ENCODE measurements at places on chromosomes 7 and 10.

DNA sequence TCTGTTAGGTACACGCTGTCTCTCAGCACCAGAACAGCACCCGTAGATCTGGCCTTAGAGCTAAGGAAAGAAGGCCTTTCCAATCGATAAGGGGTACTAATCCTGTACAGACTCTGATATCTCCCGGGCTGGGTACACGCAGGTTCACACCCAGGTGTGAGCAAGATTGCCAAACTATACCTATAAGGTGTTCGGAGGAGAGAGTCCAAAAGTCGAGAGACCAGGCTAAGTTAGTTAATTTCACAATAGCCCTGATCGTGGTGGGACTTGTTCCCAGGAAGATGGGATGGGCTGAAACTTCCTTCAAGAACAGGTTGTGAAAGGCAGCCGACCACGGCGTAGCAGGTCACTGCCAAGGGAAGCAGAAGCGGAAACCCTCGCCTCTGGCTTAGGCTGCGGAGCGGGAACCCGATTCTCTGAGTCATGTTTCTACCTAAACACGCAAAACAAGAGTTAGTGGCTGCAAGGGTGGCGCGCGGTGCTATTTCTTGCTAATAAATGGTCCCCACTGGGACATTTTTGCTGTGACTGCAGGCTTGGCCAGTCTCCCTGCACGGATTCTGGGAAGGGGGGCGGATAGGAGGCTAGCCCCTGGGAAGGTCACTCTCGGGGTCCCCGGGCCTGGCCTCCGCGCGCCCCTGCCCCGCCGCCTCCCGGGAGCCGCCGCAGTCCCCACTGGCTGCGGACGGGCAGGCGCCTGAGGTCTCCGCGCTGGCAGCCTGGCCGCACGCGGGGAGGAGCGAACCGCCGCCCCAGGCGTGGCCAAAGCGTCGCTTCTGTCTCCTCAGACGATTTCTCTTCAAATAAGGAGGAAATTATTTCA is 75.4 kb upstream of the PDSS1 start:
- peak; percentile 37 for DNase-seq

DNA sequence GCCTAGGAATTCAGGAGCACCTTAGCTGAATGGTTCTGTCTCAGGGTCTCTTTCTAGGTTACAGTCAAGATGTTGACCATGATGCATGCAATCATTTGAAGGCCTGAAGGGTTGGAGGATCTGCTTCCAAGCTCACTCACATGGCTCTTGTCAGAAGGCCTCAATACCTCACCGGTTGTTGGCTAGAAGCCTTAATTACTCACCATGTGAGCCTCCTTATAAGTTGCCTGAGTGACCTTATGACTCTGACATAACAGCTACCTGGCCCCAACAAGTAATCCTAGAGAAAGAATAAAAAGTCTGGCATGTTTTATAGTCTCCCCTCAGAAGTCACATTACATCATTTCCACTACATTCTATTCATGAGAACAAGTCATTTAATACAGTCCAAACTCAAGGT is 3.4 kb upstream of the C1GALT1 start:
- DNase-seq: no peak

DNA sequence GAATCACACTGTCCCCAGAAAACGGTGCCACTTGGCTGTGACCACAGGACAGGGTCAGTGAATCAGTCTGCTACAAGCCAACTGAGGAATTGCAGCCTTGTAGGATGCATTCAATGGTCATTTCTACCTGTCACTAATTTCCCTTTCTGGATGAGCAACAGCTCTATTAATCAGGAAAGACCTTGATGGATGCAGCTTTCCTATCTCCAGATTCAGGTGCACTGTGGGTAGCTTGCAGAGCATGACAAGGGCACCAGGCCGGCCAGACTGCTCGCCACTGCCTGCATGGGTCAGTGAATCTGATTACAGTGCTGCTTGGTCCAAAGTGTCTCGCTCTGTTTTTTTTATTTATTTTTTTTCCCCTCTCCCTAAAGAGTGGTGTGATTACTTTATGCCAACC is 506.8 kb upstream of the AUTS2 start:
- DNase-seq: no peak

- DNase-seq: no peak
Measured at GRCh38 chr10:3486346-3487065, 298.5 kb downstream of the KLF6 start.

DNA sequence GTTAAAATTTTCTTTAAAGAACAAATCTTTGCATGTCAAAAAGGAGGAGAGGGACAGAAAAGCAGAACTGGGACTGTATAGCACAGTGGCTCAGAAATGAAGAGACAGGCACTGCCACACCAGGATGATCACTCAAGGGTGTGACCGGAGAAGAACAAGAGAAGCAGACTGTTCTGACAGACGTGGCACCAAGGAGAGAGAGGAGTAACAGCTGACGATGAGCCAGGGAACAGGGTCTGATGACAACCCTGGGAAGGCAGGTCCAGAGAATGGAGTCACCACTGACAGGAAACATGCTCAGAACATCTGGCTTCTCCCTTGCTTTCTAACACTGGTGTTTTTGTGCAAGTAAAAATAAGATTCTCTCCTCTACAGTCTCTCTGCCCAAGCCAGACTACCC is 14.6 kb upstream of the VAX1 start:
- no peak for DNase-seq

DNA sequence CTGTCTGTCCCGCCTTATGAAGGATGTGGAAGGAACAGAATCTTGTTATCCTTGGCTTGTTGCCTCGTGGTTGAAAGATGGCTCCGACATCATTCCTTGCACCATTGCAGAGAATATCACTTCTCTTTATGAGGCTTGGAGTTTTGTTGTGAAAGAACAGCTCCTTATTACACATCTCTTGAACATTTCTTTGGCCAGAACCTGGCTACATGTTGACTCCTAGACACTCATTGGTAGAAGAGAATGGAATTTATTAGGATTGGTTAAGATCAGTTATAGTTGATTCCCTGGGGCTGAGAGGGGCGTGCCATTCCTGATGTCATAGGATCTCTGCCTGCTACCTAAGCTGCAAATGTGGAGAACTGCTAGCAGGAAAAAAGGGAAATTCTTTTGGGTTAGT is 180.5 kb upstream of the CTBP2 start:
- DNase-seq: no peak

GRCh38 chr10:43595739-43596298 is 10.4 kb upstream of the ZNF485 start:
- no peak for DNase-seq

DNA sequence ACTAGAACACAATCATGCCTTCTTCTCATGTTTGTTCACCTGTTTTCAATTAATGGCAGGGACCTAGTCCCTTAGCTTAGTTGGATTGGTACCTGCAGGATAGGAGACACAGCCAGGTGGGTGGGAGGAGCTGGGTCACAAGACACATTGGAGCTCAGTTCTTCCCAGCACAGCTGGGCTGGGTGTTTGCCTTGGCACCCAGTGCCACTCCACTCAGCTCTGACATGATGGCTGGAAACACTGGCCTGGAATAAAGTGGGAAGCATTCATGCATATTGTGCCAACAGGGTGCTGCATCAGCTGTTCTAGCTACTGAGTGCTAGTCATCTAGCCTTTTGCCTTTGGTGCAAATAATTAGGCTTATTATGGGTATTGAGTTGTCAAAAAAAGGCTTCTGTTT is 226.1 kb downstream of the PTEN start:
- no peak for DNase-seq

- no peak for DNase-seq
Measured at GRCh38 chr7:101170617-101171441, 5.5 kb upstream of the VGF start.

- no peak for DNase-seq
Measured at GRCh38 chr7:108330227-108330626, 126.0 kb downstream of the NRCAM start.

DNA sequence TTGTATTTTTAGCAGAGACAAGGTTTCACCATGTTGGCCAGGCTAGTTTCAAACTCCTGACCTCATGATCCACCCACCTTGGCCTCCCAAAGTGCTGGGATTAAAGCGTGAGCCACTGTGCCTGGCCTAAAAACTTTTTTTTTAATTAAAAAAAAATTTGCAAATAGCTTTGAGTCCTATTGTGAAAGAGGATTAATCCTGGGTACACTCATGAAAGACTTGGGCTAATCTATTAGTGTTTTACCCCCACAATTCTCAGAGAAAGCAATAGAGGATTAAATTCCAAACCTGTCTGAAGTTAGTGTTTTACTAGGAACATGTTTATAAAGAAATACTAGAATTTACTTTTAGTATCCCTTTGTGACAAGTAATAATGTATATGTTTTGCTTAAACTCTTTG is 76.9 kb upstream of the ITGB1 start:
- DNase-seq: no peak

- no peak for DNase-seq
Measured at GRCh38 chr10:117969592-117969991, 77.1 kb downstream of the RAB11FIP2 start.

- no peak for DNase-seq
Measured at GRCh38 chr7:98329100-98329790, 47.8 kb downstream of the BRI3 start.

- DNase-seq: no peak
Measured at GRCh38 chr7:101993311-101993710, 175.9 kb downstream of the CUX1 start.

- no peak for DNase-seq
Measured at GRCh38 chr7:89602984-89603383, 551.3 kb upstream of the STEAP1 start.

DNA sequence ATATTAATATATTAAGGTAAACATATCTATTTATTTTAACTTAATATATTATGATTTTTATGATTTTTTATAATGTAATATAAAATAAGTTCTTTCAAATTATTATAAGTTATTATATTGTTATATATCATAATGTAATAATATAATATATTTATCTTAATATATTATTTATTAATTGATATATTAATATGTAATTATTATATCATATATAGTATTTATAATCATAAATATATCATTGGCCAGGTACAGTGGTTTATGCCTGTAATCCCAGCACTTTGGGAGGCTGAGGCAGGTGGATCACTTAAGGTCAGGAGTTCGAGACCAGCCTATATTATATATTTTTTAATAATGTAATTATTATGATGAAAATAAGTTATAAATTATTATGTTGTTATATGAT is 118.1 kb downstream of the MPP7 start:
- no peak for DNase-seq

DNA sequence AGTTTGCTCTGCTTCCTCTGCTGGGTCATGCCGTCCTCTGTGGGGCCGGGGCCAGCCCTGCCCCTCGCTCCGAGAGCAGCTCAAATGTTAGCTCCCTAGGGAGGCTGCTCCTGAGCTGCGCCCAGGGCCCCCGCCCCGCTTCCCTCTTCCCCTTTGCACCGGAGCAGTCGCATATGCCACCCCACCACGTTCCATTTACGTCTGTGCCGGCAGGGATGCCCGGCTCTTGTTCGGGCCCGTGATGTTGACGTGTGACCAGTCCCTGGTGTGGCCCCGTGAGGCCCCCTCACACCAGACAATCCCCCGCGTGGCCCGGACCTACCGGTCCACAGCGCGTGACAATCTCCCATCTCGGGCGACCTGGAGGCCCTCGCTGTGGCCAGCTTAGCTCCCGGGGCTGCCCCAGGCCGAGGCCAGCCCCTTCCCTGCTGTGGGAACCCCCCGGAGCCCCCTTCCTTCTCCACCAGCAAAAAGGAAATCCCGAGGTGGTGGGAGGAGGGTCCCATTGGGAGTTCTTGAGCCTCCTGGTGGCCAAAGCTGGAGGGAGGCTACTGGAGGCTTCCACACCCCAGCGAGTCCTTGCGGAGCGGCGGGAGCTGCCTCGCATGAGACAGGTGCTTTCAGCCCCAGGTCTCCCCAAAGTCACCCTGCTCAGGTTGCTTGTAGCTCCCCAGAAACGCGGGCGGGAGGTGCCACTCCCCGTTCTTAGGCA is 15.2 kb downstream of the FAM20C start:
- no peak for DNase-seq

DNA sequence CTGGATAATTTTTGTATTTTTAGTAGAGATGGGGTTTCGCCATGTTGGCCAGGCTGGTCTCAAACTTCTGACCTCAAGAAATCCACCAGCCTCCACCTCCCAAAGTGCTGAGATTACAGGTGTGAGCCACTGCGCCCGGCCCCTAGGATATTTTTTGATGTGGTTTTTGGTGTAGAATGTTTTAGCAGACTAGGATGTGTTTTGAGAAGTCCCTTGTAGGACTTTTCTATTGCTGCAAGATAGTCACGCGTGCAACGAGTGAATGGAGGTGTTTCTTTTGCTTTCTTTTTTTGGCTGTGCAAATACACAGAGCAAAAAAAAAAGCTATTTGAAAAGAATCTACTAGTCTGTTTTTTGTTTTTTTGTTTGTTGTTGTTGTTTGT is 29.8 kb upstream of the KLF6 start:
- no peak for DNase-seq

- no peak for DNase-seq
Measured at GRCh38 chr10:1293636-1294435, 237.7 kb downstream of the WDR37 start.

GRCh38 chr10:11869219-11869618 is 46.1 kb downstream of the PROSER2 start:
- no peak for DNase-seq

DNA sequence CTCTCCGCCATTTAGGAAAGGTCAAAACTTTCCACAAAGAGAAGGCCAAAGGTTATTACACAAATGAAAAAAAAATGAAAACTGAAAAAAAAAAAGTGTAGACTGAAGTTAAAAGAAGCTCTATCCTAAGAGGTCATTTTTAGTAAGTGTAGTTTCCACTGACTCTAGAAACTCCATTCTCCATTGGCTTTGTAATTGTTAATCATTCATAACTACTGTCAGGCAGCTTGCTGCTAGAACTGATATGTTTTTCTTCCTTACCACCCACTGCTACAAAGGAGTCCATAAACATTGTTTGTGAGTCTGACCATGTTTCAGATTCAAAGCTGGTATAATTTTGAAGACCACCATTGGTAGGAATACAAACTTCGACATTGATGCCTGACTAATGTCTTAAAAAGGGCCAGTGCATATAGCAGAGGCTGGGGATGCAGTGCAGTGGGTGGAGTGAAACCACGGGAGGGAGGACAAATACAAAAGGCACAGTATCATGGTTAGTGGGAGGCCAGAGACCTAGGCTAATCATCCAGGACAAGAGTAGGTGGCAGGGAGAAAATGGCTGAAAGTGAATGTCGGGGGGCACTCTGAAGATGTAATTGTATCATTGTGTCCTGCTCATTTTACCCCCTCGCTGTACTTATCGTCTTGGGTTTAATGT is 16.9 kb upstream of the DYNC1I1 start:
- DNase-seq: no peak

DNA sequence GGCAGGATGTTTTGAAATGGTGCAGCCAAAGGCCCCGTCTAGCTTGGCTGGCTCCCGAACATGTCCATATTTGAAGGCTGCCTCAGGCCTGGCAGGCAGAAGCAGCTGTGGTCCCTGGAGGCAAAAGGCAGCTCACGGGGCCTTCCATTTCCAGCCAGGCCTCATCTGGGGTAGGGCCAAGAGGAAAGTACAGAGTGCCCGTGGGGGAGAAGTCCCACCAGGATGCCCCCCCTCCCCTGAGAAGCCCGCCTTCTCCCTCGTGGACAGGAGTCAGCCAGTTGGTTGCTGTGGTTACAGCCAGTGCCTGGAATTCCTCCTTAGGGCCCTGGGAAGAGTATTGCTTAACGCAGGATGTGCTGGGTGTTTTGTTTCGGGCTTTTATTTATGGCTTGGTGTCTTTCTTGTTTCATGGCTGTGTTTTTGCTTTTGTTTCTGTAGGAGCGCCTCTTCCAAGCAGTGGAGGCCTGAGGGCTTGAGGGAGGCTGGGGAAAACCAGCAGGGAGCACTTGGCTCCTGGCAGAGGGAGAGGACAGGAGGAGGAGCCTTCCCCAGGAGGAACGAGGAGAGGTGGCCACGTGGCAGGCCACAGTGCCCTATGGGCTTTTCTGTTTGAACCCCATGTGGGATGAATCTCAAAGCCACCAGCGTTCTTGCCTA is 45.4 kb downstream of the CHST3 start:
- no peak for DNase-seq

GRCh38 chr7:88140947-88141346 is 78.9 kb downstream of the SRI start:
- no peak for DNase-seq

Measured in stimulated activated CD4-positive, alpha-beta T cell treated with anti-CD3 and anti-CD28 coated beads, TNF-alpha, amount 100 ng/mL, for 24 hours (primary cell).